ENCODE measurements at places on chromosomes 12 and 14. TPM values are rescaled to one million over a fixed set of nuclear protein-coding genes. Genes with fewer than 3 reads are reported as not detected.

- DNase-seq = no peak
Observed at GRCh38 chr12:90622431-90622830, 332.5 kb downstream of the CCER1 start.

- DNase-seq = peak; percentile 15
Observed at GRCh38 chr12:14514946-14515345, 52.7 kb downstream of the PLBD1 start.

- DNase-seq = no peak
Observed at GRCh38 chr12:108696111-108696995, 35.0 kb downstream of the CORO1C start.

- peak; percentile 88 for DNase-seq
Observed at GRCh38 chr12:38921025-38921677, 15.8 kb upstream of the CPNE8 start.

CLEC1B gene
- polyA plus RNA-seq = 0.09 TPM

PTGES3 gene
- polyA plus RNA-seq = 130 TPM
